RCC 7860 (cell line): ENCODE measurements at places on chromosomes 12 and 14.

GRCh38 chr14:75313294-75313693 is 34.7 kb downstream of the FOS start:
- DNase-seq = no peak

- DNase-seq = no peak
Measured at GRCh38 chr12:68406134-68406576, 74.0 kb upstream of the MDM1 start.

- no peak for DNase-seq
Measured at GRCh38 chr12:40241741-40242140, 16.9 kb downstream of the LRRK2 start.

DNA sequence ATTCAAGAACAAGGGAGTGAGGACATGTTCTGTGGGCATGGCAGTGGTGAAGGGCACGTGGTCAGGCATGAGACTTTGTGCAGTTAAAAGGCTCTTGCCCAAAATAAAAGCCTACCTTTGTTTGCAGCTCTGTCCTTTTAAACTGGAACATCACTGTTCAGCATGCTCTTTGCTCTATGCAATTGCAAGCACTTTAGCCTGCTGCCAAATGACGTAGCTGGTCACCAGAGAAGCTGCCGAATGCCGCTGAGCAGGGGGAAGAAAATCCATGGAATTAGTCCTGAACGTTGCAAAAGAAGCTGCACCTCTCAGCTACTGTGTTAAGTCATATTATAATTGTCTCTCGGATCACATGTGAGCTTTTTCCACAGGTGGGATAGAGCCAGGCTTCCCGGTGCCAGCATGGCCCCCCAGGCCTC is 176.3 kb upstream of the DIO2 start:
- DNase-seq = no peak

DNA sequence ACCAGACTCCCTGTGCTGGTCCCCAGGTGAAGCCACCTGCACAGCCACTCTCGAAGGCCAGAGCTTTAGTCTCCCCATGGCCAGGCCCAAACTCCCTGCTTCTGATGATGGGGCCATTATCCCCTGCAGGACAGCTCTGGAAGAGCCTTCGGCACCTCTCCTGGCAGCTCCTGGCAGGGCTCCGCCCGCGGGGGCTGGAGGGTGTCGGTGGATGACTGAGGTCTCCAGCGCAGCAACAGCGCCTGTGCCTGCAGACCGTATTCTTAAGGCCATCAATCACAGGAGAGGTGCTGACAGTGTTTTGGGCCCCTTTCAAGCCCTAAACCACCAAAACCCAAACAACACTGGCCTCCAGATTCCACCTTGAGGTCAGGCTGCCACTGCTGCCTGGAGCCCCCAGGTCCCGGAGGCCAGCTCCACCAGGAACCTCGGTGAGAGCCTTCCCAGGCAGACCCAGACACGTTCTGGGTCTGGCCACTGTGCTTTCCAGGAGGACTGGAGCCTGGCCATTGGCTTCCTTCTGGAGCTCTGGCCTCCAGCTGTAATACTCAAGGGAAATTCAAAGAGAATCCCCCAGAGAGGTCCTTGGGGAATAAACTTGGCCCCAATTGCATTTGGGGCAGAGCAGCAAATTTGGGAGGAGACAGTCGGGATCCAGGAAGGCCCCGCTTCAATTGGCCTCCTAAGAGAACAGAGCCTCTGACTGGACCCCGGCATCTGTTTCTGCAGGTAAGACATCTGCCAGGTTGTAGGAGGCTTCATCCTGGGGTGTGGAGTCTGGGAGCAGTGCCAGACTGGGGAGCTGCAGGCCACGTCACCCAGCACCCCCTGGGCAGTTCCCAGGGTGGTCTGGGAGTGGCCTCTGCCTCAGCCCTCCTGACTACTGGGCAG is 210.6 kb upstream of the RTL1 start:
- DNase-seq = no peak

- no peak for DNase-seq
Measured at GRCh38 chr12:40892528-40892927, 200.3 kb downstream of the CNTN1 start.

DNA sequence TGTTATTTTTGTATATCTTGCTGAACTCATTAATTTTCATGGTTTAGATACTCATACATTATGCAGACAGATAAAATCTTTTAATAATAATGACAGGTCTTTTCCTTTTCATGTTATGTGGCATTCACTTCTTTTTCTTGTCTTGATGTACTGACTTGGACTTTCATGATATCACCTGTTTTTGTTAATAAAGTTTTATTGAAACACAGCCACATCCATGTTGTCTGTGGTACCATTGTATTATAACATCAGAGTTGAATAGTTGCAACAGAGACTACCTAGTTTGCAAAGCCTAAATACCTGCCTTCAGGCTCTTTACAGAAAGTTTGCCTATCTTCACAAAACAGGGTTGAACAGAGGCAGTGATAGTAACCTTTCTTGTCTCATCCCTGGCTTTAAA is 85.1 kb downstream of the RGS6 start:
- DNase-seq = no peak

- peak; percentile 80 for DNase-seq
Measured at GRCh38 chr14:93045965-93046704, 69.6 kb downstream of the ITPK1 start.

DNA sequence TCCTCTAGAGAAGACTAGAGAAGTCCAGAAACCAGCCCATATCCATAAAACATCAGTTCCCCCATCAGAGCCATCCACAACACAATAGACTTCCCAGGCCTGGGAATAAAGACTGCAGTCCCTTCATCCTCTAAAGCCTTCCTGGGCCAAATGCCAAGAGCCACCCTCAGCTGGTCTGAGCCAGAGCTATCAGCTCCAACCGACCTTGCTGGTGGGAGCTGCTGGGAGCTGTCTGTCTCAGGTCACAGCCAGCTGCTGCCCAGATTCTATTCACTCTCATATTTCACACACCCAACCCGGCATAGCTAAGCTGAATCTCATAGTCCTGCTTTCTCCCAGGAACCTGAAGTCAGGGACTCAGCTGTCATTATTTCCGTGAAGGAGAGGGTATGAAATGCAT is 10.9 kb upstream of the TFCP2 start:
- no peak for DNase-seq

DNA sequence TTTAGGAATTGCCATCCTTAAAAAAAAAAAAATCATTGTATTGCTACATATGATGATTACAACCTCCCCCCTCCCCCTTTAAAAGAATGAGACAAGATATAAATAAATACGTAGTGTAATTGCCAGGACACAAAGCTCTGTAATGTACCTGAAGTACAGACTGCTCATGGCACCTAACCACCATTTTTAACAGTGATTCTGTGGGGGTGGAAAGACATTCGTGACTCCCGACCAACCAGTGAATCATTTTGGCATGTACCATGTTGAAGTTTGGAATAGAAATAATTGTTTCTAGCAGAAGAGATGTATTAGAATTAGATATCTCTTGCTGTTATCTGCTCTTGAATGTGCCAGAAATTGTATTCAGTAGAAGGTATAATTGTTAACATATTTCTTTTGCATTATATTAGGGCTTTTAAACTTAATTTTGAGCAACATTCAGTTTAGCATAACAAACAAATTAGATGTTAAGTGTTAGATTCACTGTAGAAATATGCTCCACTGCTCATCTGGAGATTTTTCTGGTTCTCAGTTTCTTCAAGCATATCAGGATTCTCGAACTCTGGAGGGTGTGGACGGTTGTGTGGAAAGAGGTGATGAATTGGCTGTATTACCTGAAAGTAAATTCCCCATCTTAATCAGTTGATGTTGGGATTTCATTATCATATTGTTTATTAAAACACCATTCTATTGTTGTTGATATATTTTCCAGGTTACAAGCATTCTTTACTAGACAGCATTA is 31.1 kb downstream of the FRS2 start:
- peak; percentile 19 for DNase-seq

DNA sequence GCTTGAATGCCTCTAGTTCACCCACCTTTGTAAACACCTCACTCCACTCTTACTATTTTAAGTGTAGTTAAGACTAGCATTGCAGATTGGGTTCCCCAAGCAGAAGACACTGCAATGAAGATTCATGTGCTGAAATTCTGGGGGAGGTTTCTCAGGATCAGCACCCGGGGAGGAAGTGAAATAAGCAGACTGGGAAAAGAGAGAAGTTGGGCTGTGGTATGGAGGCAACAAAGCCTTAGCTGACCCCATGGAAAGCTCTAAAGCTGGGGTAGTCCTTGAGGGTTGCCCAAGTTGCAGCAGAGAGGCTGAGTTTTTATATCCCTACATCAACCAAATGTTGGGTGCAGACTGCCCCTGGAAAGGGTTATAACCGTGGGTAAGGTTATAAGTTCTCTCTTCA is 23.9 kb upstream of the IGF1 start:
- DNase-seq = no peak

GRCh38 chr14:85576218-85576617 is 46.3 kb downstream of the FLRT2 start:
- no peak for DNase-seq

DNA sequence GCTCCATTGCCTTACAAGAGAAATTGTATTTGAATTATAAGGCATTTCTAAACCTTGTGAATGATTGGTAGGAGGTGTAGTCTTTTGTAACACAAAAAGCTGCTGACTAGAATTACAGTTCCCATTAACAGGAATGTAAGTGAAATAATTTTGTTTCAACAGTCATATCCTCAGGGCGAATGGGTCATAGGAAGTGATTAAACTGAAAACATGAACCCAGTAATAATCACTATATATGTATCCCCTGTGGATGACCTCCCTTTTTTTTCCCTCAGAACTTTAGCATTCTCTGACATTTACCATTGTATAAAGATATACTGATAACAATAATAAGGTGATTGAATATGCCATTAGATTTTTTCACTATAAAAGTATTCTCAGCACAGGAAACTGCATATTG is 312.3 kb downstream of the ATP23 start:
- DNase-seq = no peak

GRCh38 chr14:59022144-59022543 is 166.3 kb upstream of the DAAM1 start:
- no peak for DNase-seq

DNA sequence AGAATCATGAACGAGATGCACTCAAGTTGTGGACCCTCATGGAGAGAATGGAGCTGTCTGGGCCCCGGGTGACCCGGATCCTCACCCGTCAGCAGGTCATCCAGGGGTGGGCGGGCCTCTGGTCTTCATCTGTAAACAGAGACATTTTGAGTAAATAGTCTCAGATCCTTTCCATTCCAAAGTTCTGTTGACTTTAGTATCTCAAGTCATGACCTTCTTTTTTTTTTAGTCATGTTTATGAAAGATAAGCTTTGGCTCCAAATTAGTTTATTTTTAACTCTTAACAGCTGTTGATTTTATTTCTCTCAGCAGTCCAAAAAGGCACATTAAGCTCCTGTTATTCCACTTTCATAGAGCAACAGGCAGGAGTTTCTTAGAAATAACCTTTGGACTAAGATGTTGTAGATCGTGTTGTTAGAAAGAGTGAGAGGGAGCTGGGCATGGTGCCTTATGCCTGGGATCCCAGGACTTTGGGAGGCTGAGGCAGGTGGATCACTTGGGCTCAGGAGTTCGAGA is 48.9 kb upstream of the AMN start:
- no peak for DNase-seq

- peak; percentile 61 for DNase-seq
Measured at GRCh38 chr14:71142375-71143038, 235.2 kb downstream of the PCNX1 start.

DNA sequence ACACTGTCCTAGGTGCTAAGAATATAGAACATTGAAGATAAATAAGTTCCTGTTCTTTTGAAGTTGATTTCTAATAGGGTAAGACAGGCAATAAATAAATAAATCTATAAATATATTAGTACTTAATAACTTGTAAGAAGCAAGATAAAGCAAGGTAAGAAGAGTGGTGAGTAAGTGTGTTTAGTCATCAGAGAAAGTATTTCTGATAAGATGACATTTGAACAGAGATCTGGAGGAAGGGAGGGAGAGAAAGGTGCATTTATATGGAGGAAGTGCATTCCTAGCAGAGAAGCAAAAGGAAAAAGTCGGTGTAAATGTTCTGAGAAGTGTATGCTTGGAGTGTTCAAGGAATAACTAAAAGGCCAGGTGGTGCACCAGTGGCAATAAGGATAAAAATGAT is 184.4 kb upstream of the GRIP1 start:
- DNase-seq = no peak

DNA sequence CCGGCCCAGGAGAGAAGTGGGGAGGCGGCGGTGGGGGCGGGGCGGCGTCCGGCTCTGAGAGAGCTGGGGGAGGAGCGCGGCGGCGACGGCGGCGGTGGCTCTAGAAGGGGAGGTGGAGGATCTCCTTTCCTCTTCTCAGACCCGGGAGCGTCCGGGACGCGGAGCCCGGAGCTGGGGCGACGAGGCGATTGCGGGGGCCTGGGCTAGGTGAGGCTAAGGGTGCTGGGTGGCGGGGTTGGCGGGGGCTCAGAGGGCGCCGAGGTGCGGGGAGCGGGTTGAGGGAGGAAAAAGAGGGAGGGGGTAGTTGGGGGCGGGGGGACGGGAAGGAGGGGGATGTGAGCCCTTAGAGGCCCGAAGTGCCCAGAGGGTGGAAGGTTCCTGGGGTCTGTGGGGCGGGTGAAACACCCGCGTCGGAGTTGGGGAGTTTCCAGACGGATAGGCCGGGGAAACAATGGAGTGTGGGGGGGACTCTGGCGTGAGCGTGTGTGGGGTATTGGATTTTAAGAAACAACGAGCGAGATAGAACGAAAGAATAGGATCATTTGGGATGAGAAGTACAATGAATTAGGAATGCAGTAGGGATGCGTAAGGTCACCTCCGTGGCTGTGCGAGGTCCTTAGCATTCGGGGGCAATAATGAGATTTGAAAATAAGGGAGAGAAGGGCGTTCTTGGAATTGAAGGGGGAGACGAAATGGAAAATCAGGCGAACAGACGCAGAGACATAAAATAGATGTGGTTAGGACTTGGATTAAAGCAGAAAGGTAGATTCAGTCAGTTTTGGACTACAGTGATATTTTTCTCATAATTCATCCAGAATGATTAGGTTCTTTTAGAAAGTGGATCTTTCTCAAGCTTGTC is at the start of gene SPATS2:
SPATS2 (plus strand) TSS at position 82 of the 859 bp plus-strand sequence. CDS start 93,551 bp downstream, outside the sequence.
- no peak for DNase-seq

GRCh38 chr12:47214001-47214619 is 134.4 kb upstream of the AMIGO2 start:
- no peak for DNase-seq

DNA sequence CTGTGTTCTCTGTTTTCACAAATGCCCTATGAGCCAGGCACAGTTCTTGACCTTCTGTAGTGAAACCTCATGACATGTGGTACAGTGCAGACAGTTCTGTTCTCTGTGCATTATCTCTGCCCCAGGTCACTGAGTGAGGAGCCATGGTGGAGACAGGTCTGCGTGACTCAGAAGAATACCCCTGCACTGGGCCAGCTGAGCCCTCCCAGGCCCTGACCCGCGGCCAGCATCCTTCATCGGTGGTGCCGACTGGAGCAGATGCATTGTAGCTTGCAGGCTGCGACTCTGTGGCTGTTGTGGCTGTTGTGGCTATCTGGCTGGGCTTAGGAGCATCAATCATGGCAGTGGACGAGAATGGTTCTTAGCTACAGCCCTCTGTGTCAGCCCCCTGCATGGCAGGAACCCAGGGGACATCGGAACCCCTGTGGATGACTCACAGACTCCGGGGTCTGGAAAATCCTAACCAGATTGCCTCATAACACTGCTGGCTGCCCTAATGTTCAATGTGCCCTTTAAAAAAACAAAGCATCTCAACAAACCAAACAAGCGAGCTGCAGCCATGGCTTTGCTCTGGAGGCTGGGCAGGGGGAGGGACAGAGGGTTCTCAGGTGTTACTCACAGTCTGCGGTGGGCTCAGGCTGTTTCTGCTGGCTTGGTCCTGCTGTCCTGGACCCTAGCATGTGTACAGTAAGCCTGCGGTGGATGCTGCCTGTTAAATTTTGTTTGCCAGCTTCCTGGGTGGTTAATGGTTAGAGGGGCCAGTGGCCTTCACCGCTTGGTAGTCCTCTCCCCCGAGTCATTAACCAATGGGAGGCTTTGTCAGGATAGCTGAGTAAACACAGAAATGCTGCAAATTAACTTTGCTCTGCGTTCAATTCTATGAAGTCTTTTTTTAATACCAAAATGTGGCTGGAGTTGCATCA is at the start of gene SERPINA6:
SERPINA6 (minus strand) TSS at position 689 of the 923 bp plus-strand sequence. CDS start 8,688 bp downstream, outside the sequence.
- peak; percentile 79 for DNase-seq
